T-helper 2 cell (primary cell): ENCODE measurements at places on chromosomes 3 and 15.

DNA sequence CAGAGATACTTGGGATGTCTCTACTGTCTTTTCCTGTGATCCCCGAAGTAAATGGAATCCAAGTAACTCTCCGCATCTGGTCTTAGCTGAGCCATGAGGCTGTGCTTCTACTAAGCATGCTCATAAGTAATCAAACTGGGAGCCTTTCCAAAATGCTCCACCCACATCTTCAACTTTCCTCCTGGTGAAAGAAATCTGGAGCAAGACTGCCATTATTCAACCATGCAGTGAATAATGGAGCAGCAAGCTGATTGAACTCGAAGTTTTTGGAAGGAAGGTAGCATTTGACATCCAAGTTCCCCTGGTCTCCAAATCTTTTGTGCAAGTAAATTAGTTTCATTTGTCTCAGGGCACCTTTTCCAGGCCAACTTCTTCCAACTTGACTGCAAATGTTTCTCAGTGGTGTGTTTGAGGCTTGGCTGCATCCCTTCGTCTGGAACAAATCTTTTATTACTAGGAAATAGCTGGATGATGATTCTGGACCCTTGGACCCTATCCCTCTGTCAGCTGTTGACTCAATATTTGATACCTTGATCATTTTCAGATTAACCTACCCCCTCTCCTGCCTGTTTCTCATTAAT is 19.4 kb downstream of the GXYLT2 start:
- no peak for DNase-seq

GRCh38 chr15:86842199-86842598 is 762.5 kb downstream of the AGBL1 start:
- DNase-seq = no peak

DNA sequence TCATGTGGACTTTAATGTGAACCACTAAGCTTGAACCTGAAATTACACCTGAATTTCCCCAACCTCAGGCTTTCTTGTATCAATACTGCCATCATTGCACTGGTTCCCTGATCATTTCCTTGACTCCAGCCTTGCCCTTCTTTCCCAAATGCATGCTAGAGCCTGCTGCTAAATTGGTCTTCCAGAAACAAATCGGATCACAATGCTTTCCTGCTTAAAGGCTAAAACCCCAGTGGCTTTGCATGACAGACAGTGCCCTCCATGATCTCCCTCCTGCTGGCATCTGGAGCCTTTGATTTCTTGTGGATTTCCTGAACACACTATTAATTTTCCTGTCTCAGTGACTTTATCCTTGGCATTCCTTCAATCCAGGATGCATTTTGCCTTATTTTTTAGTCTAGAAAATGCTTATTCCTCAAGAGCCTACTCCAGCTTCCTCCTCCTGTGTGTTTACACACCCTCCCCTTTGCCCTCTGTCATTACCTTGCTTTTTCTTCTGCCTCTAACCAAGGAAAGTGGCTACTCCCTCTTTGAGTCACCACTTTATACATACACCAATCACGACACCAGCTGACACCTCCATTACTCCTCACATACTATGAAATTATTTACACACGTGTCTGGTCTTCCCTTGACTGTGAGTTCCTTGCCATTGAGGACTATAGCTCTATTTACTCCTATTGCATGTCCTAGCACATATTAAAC is 214.6 kb downstream of the KCNAB1 start:
- peak; percentile 6 for DNase-seq

DNA sequence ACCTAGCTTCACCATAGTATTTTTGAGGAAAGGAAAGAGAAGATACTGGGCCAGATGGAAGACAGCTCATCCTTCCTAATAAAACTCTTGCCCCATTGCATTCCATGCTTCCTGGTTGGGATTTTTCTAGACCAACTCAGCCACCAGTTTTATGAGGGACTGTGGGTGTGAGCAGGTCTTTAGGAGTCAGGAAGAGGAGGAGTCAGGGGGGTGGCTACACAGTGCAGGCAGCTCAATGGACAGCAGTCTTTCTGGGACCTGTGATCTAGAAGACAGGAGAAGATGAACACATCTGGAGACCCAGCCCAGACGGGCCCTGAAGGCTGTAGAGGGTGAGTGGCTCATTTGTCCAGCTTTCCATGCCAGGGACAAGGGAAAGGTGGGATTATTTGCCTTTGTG is at the start of gene NOX5:
Gene NOX5, plus strand, starts transcription at position 242 of the 400 bp plus-strand sequence. Its CDS starts 41 bp downstream, at position 283.
- no peak for DNase-seq

DNA sequence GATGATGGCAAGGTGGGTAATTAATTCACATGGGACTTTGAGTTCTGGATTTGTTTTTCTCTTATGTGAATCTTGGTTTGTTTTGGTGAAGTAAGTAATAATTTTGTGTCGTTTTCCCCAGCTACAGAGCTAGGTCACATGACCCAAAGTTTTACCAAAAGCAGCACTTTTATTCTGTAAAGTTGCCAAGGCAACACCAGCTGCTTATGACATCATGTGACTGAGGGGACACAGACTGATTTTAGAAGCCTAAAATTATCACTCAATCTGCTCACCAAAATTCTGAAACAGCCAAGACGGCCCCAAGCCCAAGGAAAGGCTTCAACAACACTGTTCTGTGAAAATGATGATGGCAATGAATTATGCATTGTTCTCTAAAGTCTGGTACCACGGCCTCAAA is 63.9 kb downstream of the MEX3B start:
- no peak for DNase-seq

- no peak for DNase-seq
These were observed 938 bp upstream of the SLCO2A1 start for GRCh38 chr3:134030379-134031347.

- no peak for DNase-seq
These were observed 38.7 kb upstream of the MAN2C1 start for GRCh38 chr15:75407083-75407482.

DNA sequence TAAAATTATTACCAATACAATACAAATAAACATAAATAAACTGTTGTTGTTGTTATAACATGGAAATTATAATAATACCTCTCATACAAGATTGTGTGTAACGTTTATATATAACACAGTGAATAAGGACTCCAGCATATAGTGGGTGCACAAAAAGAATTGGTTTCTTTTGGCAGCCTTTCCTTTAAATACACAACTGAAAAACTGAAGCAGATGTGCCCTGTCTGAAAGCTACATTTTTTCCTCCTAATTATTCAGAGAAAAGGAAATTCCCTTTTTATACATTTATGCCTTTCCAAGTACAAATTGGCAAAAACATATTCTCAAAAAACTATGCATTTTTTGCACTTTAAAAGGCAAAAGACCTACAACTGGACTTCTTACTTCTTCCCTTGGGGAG is 928.9 kb upstream of the NR2F2 start:
- DNase-seq = no peak

DNA sequence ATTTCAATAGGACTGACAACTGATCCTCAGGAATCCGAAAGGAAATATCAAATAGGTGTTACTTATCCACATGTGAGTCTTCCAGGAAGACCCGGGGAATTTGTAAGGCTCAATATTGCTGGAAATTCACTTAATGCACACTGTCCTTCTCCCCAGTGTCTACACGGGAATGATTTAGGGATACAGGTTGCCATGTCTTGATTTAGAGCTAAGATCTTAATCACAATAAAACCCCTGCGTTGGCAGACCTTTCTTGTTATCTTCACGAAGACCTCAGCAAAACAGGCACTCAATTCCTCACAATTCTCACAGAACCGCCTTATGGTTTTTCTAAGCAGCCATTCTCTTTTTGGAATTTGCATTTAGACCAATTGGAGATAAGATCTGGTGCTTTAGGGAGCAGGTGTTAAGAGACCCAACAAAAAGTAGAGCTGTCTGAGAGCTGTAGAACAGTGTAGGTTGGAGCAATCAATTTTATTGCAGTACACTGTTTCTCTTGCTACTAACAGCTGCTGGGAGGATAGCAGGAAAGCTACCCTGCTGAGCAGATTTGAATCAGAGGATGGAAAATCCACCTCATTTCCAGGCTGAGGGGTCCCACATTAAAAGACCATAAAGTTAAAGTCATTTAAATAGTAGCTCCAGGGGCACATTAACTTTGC is 925.7 kb downstream of the EPHA3 start:
- DNase-seq = no peak
